ENCODE measurements at places on chromosomes 3 and 15.

DNA sequence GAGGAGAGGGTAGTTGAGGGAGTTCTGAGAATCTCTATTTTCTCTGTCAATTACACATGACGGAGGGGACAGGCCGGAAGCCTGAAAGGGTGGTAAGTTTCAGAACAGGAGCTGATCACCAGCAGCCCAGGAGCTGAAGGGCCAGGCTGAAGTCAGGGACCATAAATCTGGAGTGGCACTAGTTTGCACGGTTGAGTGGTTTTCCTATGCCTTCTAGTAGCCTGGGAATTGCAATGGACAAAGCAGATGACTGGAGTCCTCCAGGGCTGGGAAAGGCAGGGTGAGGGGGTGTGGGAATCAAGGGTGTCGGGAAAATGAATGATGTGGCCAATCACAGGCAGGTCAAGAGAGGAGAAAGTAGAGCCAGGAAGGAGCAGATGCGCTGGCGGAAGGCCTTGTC, 72.5 kb downstream of the MAGEF1 start:
- DNase-seq, result peak; percentile 23

GRCh38 chr3:171770689-171771620, 39.3 kb downstream of the PLD1 start:
- peak; percentile 70 for DNase-seq

DNA sequence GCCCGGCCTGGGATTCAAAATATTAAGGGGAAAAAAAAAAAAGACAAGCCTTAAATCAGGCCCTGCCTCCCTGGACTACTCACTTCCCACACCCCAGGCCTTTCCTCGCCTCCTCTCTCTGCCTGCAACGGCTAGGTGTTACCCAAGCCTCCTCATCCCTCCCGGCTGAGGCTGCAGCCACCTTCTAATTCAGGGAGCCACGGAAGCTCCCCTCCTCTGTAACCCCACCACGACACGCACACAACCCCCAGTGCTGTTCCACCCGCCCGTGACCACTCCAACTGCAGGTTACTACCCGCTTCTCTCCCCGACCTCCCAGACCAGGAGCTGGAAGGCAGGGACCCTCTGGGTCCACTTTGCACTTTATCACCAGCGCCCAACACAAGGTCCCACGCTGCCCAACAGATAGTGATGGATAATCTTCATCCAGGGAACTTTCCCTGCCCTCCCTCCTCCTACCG, 936 bp downstream of the KIF7 start:
- no peak for DNase-seq

DNA sequence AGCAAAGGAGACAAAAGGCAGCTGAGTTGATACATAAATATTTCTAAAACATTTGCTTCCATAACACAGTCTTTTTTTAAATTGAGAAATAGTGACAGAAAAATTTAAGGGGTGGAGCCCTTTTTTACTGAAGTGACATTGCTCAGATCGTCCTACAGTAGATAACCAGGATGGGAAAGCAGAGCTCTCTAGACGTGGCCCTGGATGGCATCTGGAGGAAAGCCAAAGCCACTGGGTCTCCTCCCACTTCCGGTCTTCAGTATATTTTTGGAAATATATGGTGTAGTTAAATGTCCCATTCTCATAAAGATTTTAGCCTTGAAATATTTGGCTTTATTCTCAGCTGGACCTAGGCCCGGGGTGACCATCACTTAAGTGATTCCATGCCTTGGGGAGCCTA, 326.1 kb downstream of the ZNF621 start:
- no peak for DNase-seq

DNA sequence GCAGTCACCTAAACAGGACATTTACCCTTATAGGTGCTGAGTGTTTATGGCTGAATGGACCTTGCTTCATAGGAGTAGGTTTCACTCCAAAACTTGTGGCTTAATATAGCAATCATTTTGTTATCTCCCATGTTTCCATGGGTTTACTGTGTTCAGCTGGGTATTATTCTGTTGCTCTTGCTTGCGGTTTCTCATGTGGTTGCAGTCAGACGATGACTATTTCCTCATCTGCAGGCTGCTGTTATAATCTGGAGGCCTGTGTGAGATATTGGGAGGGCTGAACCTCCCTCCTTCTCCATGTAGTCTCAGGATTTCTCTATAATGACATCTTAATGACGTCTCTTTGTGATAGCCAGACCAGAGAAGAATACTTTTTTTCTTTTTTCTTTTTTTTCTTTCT, 98.1 kb downstream of the ZPLD1 start:
- no peak for DNase-seq

DNA sequence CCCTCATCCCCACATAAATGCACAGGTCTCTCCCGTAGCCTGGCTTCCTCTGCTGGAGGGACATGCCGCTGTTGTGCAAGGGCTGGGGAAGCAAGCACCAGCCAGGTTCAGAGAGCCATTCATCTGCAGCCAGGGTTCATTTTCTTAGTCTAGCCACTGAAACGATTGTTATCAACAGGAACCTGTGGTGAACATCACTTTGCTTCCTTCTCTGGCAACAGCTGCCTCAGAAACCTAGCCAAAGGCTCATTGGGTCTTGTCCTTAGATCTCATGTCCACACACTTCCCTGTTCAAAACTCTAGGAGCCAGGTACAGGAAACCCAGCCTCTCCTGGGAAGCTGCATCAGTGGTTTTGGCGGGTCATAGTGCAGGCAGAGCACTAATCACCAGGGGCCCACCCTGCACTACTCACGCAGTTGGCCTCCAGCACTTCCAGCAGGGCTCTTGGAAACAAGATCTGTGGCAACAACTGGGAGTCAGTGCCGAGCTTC, 47.0 kb downstream of the OXNAD1 start:
- no peak for DNase-seq

- DNase-seq, result no peak
These were observed 172.0 kb downstream of the STT3B start for GRCh38 chr3:31704591-31705179.

DNA sequence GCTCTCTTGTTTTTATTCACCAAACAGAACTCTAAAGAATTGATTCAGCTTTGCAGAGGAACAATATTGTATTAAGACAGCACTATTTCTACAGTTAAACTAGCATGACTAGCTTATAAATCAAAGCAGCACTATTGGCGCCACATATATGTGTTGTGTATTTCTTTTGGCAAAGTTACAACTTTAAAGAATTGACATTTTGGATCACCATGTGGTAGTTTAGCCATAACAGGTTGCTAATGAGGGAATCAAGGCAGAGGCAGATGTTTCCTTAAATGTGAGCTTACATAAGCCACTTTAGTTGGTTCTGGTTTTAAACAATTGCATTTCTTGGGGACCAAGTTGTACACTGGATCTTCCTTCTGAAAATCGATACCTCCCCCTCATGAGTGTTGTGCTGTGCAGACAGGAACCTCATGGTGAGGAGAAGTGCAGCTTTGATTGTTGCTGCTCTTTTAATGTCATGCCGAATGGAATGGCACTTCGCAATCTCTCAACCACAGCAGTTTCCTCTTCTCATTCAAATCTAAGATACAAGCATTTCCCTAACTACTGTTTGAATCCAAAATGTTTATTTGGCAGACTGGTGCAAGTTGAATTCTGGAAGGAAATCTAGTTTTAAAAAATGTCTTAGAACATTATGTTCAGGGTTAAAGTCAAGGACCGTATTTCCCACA, 151.2 kb downstream of the MYRIP start:
- no peak for DNase-seq

DNA sequence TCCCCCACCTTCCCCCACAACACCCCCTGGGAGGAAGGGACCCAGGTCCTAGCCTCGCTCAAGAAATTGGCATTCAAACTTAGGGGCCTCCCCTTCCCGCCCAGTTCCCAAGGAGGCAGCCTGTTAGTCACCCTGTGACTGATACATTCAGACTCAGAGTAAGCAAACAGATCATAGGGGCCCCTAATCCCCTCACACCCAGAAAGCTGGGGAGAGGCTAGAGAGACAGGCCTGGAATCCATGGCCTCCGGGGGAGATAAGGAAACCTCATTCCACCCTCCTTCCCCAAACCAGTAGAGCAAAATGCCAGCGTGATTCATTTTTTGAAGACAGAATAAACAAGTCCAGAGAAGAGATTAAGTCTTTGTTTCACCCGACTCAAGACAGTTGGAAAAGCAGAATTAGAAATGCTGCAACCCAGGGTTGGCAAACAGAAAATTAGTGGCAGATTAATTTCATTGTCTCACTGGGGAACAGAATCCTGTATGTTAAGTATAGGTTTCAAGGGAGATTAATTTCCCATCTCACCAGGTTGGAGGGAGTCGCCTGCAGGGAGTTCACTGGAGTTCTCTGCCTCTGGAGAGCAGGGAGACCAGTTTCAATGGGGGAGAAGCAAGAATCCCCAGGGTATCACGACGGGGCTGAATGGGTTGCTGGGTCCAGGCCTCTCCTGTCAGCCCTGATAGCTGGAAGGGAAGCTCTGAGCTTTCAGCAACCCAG, 268.3 kb downstream of the UACA start:
- DNase-seq, result no peak

GRCh38 chr15:45291822-45292582, 40.0 kb downstream of the SLC28A2 start:
- DNase-seq, result no peak

- DNase-seq, result no peak
These were observed 11.7 kb upstream of the TRA2B start for GRCh38 chr3:185949515-185949914.

All from NCI-H526 (cell line).